LHCN-M2 (cell line): ENCODE measurements at places on chromosomes 7 and 10. TPM values are rescaled to one million over a fixed set of nuclear protein-coding genes. Genes with fewer than 3 reads are reported as not detected.

GRCh38 chr7:50679218-50680007, 103.3 kb downstream of the GRB10 start:
- DNase-seq: peak; percentile 64

DNA sequence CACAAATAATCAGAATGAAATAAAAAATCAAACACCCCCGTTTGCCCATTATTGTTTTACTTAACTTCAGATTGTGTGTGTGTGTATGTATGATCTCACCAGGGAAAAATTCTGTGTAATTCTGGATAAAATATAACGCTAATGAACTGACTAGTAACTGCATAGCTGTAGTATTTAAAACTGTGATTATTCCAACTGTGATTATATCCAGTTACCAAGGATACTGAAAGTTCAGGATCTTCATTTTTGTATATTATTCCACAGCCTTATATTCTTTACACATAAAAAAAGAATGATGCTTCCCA, 2.9 kb downstream of the TWIST1 start:
- DNase-seq: no peak

- DNase-seq: peak; percentile 97
These were observed 63.3 kb downstream of the NOC3L start for GRCh38 chr10:94299417-94299816.

DNA sequence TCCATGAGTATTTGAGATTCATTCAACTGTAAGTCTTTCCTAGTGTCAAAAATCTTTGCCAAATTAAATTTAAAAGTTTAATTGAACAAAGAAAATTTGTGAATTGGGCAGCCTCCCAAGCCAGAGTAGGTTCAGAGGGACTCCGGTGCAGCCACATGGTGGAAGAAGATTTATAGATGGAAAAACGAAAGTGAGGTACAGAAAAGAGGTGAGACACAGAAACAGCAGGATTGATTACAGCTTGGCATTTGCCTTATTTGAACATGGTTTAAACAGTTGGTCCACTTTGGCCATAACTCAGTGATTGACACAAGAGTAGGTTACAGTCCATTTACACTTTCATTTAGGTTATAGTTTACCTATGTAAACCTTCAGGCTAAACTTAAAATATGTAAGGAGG, 465.8 kb downstream of the ARL4A start:
- DNase-seq: no peak

DNA sequence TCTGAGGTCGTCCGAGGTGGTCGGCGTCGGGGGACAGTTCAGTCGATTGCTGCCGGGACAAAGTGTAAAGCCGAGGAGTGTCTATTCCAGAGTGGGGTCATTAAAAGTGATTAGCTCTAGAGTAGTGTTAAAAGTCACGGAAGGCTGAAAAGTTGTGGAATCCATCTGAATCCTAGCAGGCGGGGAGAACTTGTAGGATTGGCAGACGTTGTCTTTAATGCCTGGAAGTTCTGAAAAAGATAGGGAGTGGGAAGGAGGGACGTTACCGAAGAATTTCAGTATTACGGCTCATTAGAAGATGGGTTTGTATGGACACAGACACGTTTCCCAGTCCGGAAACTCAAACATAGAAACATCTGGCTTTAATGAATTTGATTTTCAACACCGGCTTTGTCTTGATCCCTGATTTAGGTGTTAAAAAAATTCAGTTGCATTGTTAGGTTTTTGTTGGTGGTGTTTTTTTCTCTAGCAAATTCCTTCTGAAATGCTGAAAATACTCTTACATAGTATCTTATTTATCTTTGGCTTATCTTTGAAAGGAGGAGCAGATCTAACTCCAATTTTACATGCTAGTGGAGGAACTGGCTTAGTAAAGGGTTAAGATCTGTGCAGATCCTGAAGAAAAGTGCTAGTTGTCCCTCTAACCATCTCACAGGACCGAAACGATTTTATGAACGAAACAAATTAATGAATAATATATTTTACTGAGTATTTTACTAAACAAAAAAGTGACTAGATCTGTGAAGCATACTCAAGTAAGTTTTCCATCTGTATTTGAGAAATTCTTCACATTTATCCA, 900 bp downstream of the MKLN1 start:
- peak; percentile 32 for DNase-seq

DNA sequence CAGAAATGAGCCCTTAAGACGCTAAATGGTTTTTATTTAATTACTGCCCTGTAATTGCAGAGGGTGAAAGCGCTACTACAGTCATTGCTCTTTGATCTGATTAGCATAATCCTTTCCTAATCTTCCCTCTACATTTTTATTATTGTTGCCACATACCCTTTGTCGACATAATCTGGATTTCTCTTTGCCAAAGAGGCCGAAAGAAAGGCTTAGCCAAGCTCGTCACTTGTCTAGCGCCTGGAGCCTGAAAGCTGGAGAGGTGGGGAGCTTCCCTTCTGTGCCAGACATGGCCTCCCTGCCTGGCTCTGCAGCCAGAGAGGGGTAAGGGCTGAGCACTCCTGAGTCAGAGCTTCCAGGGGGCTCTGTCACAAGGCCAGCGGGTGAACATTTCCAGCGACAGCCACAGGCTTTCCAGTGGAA, 145.9 kb downstream of the PRKAG2 start:
- DNase-seq: no peak

- DNase-seq: no peak
These were observed 413.9 kb downstream of the HGF start for GRCh38 chr7:81355911-81356310.

DNA sequence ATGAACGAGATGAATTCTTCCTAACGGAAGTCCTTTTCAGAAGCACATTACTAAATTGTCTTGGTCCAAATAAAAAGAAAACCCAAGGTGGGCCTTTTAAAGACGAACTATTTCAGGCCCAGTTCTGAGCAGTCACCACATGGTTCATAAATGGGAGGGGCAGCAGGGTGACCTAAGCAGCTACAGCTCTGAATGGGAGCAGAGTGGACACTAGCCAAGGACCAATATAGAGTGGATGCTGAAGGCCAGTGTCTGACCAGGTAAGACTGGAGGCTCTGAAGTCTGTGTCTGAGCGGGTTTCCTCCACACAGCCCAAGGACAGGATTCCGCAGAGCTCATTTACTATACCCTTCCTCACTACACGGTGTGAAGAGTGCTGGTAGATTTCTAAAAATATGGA, 159.1 kb downstream of the TMEM26 start:
- DNase-seq: no peak

DNA sequence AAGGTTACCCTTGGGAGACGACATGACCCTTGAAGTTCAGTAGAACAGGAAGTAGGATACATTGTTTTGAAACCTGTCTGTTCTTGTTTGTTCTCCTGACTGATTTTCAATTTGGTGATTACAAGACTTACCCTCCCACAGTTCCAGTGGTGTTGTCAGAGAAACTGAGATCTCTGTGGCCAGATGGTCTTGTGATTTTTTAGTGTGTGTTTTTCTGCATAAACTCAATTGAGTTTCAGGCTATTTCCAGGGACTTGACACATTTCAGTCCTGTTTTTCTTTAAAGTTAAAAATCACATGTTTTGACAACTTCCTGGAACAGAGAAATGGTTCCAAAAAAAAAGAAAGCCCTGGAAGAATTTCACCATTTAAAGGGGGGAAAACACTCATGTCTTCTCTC, 22.3 kb downstream of the PIK3CG start:
- DNase-seq: no peak

DNA sequence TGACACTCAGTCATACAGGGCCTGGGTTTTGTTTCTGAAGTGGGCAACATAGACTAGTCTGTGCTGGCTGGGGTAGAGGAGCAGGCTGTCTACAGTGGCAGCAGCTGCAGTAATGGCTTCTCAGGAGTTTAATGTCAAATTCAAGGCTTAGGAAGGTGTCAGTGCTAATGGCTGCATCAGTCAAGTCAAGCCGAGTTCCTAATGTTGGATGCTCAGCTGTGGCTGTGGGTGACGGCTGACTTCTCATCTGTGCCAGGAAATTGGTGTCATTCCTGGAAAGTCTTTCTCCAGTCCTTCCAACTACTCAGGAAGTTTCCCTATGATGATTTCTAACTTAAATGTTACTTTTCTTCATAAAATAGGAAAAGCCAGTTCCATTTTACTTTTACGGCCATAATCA, 468.1 kb upstream of the IGFBP3 start:
- no peak for DNase-seq

DNA sequence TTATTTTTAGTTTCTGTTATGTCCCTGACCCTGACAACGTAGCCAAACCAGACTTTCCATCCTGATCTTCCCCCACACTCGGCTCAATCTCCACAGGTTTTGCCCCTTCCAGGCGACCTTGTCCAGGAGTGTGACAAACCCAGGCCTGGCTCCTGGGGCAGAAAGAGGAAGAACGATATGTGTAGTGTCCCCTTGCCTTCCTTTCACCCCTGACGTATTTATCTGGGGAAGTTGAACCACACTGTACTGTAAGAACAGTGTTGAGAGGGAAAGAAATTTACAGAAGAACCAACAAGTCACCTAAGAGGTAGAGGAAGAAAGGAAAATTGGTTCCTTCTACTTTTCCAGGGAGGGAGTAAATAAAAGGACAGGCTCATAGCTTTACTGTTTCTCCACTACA, 158.0 kb downstream of the VTI1A start:
- DNase-seq: no peak

- no peak for DNase-seq
These were observed 19.8 kb upstream of the NXPH1 start for GRCh38 chr7:8413600-8413999.

GRCh38 chr10:87860156-87860795, 3.1 kb downstream of the KLLN start:
- peak; percentile 83 for DNase-seq

DRGX gene
- not detected in 2 replicates for total RNA-seq

IFIT2 gene
- total RNA-seq: 3.9 and 9.0 TPM in 2 replicates

TEX36 gene
- total RNA-seq: not detected in 2 replicates

MRPS16 gene
- 83.9 and 92.9 TPM in 2 replicates for total RNA-seq
